ENCODE measurements at places on chromosomes 11 and 22. TPM values are rescaled to one million over a fixed set of nuclear protein-coding genes. Genes with fewer than 3 reads are reported as not detected.

GRCh38 chr22:48919851-48920589 lies 907.7 kb downstream of the BRD1 start:
- DNase-seq = no peak

DNA sequence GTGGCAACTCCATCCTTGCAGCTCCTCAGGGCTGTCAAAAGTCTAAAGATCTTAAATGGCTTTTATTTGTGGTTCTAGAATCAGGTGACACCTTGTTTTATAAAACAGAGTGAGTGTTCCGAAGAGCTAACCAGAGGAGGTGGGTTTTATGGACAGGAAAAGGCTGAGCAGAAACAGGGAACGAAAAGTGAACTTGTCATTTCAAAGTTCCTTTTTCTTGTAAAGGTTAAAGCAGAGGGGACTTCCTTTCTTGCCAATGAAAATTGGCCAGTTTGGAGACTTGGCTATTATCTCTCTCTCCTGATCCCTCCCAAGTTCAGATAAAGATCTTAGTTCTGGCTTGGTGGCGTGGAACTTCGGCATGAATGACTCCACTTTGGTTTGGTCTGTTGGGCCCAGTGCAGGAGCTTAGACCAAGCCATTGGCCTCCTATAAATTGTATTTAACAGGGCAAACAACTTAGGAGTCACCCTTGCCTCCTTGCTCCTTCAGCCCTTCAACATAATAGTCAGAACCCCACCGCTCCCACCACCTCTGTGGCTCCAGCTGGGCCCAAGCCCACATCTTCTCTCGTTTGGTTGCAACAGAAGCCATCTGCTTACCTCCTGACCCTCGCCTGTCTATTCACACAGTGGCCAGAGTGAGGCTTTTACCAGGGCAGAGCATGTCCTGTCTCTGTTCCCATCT lies 102.4 kb upstream of the THY1 start:
- no peak for DNase-seq

- no peak for DNase-seq
These were observed 321.5 kb downstream of the LARGE1 start for GRCh38 chr22:33598821-33599220.

DNA sequence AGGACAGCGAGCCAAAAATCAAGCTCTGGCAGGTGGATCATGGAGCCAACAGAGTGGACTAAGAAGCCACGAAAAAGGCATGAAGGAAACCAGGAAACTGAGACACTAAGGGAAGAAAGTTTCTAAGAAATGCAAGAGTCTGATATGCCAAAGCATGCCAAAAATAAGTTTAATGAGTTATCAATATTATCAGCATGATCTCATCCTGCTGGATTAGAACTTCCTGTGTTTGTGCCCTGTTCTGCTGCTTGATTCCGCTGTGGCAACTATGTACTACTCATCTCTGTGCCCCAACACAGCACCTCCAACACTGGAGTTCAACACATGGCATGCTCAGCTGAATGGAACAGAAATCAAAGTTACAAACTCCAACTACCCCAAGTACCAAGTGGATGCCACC lies 10.8 kb downstream of the SNX19 start:
- DNase-seq = no peak

- no peak for DNase-seq
These were observed 27.8 kb downstream of the TEAD1 start for GRCh38 chr11:12701811-12702592.

OR52E8 gene
- not detected for polyA plus RNA-seq

- no peak for DNase-seq
These were observed 17.0 kb upstream of the GLYATL1B start for GRCh38 chr11:59069087-59069486.

SPI1 gene
- 1.3 TPM for polyA plus RNA-seq

DNA sequence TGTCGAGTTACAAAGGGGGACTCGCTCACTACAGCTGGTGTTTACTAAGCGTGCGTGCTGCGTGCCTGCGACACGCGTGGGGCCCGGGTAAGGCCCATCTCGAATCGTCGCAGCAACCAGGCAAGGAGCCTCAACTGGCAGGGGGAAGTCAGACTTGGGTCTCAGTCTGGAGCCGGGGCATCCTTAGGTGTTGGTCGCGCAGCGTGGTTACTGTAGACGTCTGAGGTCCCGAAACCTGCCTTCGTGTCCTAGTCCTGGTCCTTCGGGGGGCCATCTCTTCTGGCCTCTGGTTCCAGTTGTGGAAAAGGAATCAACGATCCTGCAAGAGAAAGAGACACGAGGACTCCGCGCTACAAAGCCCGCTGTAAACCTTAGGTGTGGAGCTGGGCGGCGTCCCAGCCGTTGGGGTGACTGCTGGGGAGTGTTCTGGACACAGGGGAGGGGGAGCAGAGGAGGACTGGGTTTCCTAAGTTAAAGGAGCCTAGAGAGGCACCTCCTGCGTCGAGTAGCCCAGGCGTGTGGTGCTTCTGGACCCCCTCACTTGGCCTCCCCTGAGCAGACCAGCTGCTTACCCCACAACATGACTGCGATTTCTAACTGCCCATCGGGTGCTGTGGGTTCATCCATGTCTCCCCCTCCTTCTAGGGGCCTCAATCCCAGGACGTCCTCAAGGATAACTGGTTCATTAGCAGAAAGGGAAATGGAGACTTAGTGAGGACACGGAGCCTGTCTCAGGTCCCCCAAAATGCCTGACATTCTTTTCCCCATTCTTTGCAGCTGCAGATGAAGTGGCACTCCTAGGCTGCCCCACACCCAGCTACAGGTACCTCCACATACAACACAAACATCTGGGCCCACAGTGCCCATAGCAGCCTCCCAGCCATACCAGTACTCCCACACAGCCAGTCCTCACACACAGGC lies 4.9 kb upstream of the WNT11 start:
- DNase-seq = no peak

SUSD2 gene
- polyA plus RNA-seq = 2.2 TPM

DNA sequence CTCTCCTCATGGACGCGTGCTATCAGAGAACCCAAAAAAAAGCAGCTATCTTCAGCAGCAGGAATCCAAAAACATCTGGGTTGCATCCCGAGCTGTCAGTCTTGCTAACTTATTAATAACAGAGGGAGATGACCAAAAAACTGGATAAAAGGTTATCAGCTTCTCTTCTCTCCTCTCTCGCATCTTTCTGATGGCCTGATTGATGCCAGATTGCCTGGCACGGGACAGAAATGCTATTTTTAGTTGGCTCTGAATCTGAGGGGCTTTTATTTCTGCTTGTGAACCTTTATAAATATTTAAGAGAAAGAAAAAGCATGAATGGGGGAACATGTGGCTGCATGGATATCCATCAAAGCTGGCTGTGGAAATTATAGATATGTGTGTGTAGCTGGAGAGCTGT lies 230.3 kb downstream of the ETS1 start:
- DNase-seq = no peak

GAL3ST1 gene
- 4.6 TPM for polyA plus RNA-seq

DNA sequence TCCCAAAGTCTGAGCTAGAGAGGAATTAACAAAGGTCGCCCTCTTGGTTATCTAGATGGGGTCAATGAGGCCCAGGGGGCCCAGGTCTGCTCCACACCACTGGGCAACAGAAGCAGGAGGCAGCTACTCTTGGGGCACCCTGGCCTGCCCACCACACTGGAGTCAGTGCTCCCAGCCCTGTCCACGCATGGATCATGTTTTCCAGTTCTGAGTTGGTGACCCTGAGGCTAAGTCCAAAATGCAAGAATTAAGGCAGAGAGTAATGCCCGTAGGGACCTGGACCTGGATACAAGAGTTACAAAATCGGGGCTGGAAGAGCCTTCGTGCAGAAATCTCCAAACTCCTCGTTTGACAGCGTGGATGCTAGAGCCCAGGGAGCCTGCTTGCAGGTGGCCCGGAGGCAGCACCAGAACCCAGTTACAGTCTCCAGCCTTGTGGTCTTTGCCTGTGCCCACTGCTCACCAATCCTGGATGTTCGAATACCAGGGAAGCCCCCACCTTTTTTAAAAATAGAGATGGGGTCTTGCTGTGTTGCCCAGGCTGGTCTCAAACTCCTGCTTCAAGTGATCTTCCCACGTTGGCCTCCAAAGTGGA lies 6.1 kb upstream of the THRSP start:
- DNase-seq = no peak

PPP2R1B gene
- 14.2 TPM for polyA plus RNA-seq

DNA sequence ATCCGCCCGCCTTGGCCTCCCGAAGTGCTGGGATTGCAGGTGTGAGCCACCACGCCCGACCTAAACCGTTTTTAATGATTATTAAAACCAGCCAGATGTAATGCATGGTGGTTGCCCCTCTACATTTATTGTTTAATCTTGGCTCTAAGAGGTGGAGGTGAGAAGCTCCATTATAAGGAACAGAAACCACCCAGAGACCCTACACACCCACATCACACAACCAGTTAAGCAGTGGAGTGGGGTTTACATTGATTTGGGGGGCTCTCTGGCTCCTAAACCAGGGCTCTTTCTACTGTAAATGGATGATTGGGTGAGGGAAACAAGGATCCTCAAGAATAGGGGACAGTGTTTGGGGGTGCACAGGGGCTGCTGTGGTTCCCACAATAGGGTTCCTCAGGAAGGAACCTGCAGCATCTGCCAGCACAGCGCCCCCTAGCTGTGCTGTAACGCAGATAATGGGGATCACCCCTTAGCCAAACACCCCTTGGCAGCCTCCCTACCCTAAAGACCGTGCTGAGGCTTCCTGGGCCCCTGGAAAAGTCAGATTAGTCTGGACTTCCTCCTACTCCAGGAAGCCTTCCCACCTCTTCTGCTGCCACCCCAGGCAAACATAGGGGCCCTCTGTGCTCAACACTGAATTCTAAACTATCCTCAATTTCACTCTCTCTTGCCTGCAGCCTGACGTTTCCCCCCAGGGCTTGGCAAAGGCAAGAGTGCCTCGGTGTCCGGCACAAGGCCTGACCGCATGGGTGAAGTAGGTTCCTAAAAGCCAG lies 2.4 kb downstream of the MPST start:
- peak; percentile 59 for DNase-seq

DNA sequence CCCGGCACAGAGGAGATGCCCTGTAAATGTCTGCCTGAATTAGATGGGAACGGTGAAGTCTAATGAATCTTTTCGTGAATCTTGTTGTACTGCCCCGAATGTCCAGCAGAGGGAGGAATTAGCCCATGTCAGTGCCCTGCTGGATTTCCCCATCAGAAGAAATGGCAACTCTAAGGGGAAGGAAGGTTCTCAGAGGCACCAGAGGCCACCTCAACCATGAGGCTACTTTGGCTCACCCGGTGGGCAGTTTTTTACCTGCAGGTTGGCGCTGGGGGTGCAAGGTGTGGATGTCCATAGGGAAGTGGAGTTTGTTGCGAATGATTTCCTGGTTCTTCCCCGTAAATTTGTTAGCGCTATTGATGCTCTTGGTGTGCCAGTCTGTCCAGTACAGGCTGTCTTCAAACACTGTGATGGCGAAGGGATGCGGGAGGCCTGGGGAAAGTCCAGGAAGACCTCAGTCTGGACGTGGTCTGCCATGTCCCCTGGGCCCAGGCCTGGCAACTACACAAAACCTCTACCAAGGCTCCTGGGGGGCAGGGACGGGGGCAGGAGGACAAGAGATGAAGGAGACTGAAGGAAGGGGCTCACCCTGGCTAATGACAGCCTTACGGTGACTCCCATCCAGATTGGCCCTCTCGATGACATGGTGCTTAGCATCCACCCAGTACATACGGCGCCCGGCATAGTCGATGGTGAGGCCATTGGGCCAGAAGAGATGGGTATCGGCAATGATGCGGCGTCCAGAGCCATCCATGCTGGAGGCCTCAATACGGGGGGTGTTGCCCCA lies 28.5 kb downstream of the LRP4 start:
- DNase-seq = peak; percentile 81

DNA sequence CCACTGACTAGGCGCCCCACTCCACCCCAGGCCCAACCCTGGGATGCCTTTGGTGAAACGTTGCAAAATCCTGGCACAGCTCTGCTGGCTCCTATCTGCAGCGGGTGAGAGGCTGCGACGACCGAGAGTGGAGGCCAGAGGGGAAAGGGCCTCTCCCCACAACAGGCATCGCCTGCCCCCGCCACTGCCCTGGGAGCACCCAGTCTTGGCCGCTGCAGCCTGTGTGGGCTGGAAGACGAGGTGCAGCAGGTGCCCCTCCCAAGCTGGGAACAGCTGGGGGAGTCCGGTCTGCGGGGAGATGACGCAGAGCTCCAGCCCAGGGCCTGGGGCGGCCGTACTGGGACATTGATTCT lies 4.2 kb upstream of the PIM3 start:
- no peak for DNase-seq

GRCh38 chr11:95556342-95557163 lies 233.0 kb downstream of the FAM76B start:
- DNase-seq = peak; percentile 68

DNA sequence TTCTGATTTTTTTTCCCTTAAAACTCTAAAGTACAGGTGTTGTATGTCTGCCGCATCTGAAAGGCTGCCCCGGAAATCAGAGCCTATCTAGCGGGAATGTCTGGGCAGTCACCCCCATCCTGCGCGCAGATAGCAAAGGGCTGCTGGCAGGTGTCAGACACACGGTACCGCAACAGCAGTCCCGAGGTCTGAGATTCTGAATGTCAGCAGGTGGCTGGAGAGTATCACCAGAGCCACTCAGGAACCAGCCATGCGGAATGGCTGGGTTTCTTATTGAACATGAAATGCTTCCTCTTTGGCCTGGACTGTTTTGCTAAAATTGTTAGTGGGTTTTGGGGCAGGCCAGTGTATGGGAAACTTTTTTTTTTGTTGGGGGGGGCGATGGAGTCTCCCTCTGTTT lies 53.3 kb downstream of the CERK start:
- peak; percentile 87 for DNase-seq

DNA sequence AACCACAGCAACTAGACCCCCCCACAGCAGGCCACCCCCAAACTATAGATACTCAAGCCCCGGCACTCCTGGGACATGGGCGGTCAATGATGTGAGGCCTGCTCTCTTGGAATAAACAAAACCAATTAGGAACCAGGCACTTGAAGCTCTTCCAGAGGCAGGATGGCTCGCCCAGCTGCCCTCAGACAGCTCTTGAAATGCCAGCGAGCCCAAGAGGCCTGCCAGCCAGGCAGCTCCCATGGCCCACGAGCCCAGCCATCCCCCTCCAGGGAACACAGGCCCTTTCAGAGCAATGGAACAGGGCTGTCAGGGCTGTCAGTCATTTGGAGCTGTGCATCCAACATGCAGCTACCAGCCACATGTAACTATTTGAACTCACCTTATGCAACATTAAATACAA lies 34.0 kb upstream of the TFIP11 start:
- no peak for DNase-seq

DNA sequence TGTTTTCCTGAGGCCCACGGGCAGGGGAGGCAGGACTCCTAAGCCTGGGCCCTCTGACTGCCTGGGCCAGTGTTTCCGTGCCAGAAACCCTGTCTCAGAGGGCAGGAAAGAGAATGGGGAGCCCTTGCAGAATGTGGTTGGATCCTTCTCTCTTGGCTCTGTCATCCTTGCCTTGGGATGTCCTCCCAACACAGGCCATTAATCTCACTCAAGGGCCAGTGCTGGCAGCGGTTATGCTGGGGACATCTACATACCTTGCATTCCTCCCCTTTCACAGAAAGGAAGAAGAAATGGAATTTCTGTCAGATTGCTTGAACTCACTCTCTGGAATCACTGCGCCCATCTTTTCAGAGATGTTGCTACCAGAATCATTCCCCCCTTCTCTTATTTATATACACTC lies 296.9 kb downstream of the KIRREL3 start:
- no peak for DNase-seq

CWF19L2 gene
- 4.5 TPM for polyA plus RNA-seq

- no peak for DNase-seq
These were observed 13.5 kb downstream of the SLC15A3 start for GRCh38 chr11:60938500-60938899.

GRCh38 chr11:83255366-83255765 lies 30.8 kb downstream of the CCDC90B start:
- DNase-seq = no peak

- DNase-seq = no peak
These were observed 60.0 kb upstream of the NUP50 start for GRCh38 chr22:45103756-45104155.

MUC6 gene
- not detected for polyA plus RNA-seq

- no peak for DNase-seq
These were observed 236.7 kb downstream of the BRD1 start for GRCh38 chr22:49590851-49591445.

All from cardiac muscle cell (in vitro differentiated cells and primary cell).